ENCODE measurements at places on chromosomes 3 and 15.

- DNase-seq = peak; percentile 61
These were observed 29.3 kb downstream of the EPHA6 start for GRCh38 chr3:96843505-96844203.

GRCh38 chr15:43086551-43086950 lies 19.3 kb downstream of the UBR1 start:
- DNase-seq = no peak

DNA sequence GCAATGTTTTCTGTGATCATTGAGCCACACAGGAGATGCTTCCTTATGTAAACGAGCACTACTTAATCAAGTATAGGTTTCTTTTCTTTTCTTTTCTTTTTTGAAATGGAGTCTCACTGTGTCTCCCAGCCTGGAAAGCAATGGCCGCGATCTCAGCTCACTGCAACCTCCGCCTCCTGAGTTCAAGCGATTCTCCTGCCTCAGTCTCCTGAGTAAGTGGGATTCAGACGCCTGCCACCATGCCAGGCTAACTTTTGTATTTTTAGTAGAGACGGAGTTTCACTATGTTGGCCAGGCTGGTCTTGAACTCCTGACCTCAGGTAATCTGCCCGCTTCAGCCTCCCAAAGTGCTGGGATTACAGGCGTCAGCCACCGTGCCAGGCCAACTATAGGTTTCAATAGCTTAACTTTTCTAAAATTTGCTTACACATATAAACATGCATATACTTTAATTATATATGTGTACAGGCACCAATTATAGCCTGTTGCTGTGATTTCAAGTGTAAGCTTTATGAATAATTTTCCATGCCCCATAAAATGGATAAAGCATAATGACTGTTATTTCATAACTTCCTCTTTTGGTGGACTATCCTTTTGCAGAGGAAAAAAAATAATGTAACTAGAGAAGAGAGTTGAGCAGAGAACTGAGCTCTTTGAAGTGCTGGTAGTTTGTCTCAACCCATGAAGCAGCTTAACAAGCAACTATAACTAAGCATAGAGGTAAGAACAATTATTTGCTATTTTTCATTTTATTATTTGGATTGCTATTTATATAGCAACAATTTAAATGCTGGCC lies 24.8 kb upstream of the MBNL1 start:
- DNase-seq = no peak

DNA sequence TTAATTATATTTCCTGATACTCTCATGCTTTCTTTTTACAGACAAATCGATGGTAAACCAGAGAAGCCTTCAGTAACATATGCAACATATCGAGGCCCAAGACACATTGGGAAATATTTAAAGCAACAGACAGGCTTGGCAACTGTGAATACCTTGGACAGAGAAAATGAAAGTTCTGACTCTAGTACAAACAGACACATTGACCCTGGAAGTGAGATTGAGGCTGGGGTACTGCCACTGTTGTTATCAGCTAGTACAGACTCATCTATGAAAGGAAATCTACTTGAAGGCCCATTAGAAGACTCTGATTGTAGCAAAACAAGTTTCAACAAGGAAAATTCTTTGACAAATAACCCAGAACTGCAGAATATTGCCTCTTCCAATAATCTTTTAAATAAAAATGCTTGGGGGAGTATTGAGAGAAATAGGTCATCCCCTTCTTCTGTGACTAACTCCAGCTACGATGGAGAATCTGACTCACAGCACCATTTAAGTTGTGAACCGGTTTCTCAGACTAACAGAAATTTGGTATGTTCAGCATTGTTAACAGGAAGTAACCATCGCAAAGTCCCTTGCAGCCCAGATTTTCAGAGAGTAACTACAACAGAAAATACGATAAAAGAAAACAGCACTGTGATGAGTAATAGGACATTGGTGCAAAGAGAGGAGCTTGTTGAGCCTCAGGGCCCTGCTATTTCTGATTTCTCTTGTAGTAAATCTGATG lies 50.2 kb downstream of the CRYBG3 start:
- DNase-seq = no peak

GRCh38 chr3:98359993-98360675 lies 6.5 kb downstream of the OR5K4 start:
- DNase-seq = no peak
